ENCODE measurements at places on chromosomes 2 and 18.

GRCh38 chr18:57480733-57481132, 45.6 kb downstream of the ONECUT2 start:
- no peak for DNase-seq

DNA sequence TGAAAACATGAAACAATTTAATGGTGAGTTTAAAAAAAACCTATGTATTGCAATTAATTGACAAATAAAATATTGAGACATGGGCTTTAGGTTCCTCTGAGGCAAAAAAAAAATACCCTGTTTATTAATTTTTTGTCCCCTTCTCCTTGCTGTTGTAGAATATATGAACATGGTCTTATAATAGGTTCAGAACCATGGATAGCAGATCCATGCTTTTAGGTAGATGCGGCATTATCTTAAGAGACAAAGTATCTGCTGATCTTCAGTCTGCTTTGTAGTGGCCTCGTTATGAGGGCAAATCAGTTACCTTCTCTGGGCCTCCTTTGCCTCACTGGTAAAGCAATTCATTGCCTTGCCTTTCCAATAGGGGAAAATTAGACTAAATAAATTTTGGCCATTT, 850.7 kb downstream of the NRXN1 start:
- DNase-seq, result no peak

- DNase-seq, result no peak
Measured at GRCh38 chr18:8623549-8624106, 14.4 kb downstream of the RAB12 start.

GRCh38 chr2:109183871-109184270, 54.9 kb downstream of the SH3RF3 start:
- DNase-seq, result no peak

DNA sequence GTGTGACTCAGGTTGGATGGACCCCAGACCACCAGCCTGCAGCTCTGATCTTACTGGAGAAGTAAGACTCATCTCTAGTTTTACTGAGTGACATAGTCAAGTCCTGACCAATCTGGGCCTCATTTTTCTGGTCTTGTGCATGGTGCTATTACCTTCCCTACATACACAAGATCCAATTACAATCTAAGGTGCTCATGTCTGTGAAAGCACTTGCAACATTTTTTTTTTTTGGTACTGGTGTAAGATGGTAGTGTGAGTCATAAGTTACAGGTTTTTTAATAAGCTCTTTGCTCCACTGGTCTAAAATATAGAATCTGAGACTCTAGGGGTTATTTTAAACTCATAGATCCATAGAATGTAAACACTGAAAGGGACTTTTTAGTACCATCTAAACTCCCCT, 117.3 kb upstream of the EFEMP1 start:
- no peak for DNase-seq

Measured in stimulated activated CD8-positive, alpha-beta memory T cell treated with anti-CD3 and anti-CD28 coated beads, Interleukin-4, amount 100 ng/mL, for 4 hours (primary cell).